ENCODE measurements at places on chromosomes 3 and 15.

DNA sequence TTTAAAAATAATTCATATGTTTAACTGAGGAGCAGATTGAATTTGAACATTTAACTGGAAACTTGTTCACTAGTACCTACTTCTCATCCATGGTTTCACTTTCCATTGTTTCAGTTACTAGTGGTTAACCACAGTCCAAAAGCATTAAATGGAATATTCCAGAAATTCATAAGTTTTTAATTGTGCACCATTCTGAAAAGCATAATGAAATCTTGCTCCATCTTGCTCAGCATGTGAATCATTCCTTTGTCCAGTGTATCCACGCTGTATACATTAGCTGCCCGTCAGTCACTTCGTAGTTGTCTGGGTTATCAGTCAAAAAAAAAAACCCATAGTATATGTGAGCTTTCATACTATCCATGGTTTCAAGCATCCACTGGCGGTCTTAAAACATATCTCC lies 217.6 kb downstream of the TPRG1 start:
- no peak for DNase-seq

- DNase-seq: no peak
Measured at GRCh38 chr15:69658411-69658945, 205.9 kb downstream of the RPLP1 start.

DNA sequence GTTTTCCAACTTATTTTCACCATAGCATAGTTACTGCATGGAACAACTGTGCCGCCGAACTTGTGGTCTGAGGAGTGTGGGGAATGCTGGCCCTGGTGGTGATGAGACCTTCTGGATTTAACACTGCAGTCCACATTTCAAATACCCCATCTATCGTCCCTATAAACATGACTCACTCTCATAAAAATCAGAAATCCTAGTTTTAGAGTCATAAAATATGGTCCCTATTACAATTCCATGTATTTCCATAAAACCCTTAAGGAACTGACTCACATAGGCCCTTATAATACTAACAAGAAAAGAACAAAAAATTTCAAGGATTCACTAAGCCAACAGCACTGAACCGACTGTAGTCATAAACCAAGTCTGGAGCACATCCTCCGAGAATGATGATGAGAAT lies 147.2 kb downstream of the FOXP1 start:
- DNase-seq: no peak

GRCh38 chr3:173773800-173774199 lies 376.3 kb downstream of the NLGN1 start:
- DNase-seq: no peak

GRCh38 chr3:197428952-197429351 lies 126.8 kb downstream of the BDH1 start:
- no peak for DNase-seq

All from omental fat pad (tissue), 4 donors.